ENCODE measurements at places on chromosomes 5 and 9.

GRCh38 chr5:97455996-97456395 lies 272.9 kb upstream of the RIOK2 start:
- DNase-seq = no peak

DNA sequence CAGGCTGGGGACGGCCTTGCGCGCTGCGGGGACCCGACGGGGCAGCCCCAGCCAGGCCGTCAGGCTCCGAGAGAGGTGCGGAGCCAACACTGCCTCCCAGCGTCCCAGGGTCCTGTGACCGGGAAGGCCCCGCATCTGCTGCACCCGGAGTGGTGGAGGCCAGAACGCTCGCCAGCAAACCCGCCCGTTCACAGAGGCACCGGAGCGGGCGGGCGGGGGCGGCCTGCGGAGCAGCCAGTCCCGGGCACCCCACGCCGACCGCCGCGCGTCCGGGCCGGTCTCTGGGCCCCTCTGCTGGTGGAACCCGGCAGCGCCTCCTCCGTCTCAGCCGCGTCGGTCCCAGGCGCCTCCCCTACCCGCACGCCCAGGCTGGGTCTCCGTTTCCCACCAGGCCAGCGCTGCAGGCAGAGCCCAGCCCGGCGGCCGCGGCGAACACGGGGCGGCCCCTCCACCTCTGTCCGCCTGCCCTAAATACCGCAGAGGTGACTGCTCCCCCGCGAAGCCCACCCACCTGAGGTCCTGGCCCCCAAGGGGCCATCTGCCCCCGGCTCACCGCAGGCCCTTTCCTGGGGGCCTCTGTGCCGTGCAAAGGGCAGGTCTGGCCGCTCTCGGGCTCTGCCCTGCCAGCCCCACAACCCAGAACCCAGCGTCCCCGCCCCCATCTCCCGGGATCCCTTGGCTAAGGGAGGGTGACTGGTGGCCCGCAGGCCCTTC lies 15.9 kb downstream of the EXD3 start:
- peak; percentile 47 for DNase-seq

DNA sequence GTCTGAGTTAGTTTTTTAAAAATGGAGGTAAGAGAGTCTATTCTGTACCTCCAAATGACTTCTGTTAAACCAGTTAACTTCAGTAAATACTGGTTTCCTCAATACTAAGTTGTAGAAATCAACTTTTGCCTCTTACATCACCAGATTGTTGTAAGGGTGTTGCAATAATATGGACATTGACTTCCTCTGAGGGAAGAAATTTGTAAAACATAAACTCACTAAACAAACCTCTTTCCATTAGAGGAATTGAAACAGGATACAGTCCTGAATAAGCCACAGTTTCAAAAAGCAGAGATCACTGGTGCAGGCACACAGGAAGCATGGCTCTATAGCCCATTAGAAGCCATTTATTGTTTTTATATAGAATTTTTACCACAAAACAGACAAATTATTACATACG lies 32.7 kb upstream of the SLCO6A1 start:
- DNase-seq = no peak

DNA sequence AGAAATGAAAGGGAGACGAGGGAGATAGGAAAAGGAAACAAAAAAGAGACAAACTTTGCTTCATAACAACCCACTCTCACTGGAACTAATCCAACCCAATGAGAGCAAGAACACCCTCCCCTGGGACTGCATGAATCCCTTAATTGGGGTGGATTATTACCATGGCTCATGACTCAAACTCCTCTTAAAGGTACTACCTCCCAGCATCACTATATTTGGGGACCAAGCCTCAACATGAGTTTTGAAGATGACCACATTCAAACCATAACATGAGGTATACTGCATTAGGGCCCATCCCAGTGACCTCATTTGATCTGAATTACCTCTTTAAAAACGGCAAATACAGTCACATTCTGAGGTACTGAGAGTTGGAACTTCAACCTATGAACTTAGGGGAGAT lies 8.0 kb downstream of the MTAP start:
- DNase-seq = no peak

- no peak for DNase-seq
These were observed 122.6 kb downstream of the RASEF start for GRCh38 chr9:82940376-82940775.

- DNase-seq = no peak
These were observed 101.7 kb downstream of the PSD2 start for GRCh38 chr5:139897342-139897741.

DNA sequence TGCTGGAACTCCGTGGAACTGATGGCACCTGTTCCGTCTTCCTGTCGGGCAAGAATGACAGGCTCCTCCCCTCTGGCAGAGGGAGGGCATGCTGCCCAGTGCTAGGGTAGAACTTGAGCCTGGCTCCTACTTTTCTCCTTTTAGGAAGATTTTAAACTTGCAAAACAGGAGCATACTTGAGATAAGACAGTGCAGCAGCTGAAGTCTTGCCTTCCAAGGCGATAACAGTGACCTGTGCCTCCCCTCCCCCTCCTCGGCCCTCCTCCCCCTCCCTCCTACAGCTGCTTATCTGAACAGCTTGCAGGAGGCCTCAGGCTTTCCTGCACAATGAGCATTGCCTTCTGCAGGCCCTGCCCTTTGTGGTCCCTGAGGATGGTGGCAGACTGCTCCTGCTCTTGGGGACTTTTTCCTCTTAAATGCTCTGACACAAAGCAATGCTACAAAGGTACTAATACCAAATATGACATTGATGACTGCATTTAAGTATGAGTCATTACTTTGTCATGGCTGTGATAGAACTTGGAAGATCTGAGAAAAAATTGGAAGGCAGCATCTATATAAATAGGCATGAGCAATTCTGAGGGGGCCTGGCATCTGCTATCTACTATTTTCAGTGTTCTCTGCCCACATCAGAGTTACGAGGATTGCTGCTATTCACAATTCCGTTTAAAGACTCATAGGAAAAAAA lies 2.0 kb downstream of the GADD45G start:
- DNase-seq = no peak

- no peak for DNase-seq
These were observed 1.7 kb upstream of the TOPORS start for GRCh38 chr9:32554107-32554506.

DNA sequence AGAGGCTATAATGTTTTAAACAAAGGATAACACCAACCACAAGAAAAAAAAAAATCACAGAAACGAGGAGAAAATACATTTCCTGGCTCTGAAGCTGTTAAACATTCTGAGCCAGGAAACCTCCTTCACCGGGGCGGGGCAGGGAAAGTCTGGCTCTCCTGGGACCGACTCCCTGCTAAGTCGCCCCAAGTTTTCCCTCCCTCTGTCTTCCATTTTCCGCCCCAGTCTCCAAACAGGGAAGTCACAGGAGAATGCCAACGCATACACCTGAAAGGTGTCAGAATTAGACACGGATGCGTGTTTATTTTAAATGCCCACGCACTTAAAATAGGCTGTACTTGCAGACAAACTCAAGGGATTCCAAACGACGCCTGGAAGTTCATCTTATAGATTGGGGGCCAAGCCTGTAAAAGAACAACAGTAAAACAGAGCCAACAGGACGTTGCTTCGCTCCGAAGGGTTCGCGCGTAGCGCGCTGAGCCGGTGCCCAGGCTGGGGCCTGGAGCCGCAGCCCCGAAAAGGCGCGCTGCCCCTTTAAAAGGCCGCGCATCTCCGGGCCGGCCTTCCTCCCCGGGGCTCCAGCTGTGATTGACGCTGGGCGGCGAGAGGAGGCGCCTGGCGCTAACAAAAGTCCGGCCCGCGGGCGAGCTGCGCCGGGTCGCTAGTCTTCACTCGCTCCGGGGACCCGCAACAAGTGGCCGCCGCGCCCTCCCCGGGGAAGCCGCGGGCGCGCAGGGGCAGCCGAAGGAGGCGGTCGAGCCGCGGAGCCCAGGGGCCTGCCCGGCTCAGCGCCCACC lies at the start of gene FBXL7:
Gene FBXL7 (plus strand): TSS at position 653 of the 797 bp plus-strand sequence.
- DNase-seq = peak; percentile 40

- no peak for DNase-seq
These were observed 19.0 kb downstream of the C9orf152 start for GRCh38 chr9:110188991-110189390.

DNA sequence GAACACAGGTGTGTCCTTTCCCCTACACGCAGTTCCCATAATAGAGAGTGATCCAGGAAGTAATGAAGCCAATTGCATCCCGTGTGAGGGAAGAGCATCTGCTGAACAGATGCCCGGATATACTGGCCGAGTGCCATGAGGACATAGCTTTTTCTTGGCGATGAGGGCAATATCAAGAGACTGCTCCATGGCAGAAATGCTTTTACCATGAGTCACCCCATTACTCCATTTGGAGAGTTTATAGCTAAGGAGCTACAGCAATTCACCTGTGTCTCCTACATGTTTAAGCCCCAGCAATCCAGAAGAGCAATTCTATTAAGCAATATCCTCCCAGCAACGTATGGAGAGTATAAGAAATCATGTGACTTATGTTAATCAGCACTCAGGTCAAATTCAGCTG lies 222.0 kb upstream of the KLF4 start:
- no peak for DNase-seq

GRCh38 chr5:93433422-93433821 lies 147.6 kb downstream of the NR2F1-AS1 start:
- DNase-seq = no peak

GRCh38 chr9:130912932-130913598 lies 16.5 kb upstream of the QRFP start:
- DNase-seq = no peak

DNA sequence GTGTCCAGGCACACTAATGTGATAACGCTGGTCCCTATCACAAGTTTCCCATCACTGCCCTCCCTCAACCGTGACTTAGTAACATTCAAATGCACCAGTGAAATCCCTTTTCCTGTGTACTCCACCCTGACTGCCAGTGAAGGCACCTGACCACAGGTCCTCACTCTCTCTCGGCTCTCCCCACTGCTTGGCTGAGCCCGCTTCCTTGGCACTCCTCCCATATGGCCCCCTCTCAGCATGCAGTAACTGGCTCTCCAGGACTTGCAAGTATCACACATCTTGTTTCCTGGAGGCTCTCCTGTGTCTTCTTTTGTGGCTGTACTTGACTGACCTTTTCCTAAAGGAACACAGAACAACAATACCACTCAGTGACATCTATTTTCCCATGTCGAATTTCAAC lies 292.0 kb upstream of the ZNF608 start:
- no peak for DNase-seq

GRCh38 chr9:75891771-75892215 lies 1.3 kb downstream of the PCSK5 start:
- DNase-seq = no peak

GRCh38 chr9:36008774-36009300 lies 27.9 kb upstream of the RECK start:
- DNase-seq = peak; percentile 62

GRCh38 chr9:105132606-105133005 lies 111.8 kb upstream of the SLC44A1 start:
- DNase-seq = no peak

DNA sequence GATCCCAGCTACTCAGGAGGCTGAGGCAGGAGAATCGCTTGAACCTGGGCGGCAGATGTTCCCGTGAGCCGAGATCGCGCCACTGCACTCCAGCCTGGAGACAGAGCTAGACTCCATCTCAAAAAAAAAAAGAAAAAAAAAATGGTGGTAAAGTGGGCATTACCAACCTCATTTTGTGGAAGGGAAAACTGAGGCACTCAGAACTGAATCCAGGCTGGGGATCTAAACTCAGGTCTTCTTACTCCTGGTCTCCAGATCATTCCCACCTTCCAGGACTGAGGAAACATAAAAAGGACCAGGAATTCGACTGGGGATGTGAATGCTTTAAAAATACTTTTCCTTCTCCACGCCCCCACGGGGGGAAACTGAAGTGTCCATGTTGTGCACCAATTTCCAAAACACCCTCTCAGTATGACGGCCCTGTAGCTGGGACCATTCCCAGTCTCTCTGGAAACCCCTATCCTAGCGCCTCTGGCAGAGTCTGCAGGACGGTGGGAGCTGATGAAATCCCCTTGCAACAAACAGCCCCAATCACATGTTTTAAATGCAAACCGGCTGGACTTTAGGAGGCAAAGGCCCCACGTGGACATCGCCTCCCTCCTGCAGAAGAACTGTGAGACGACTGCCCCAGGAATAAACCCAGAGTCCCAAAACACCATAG lies 8.9 kb upstream of the AKNA start:
- no peak for DNase-seq

DNA sequence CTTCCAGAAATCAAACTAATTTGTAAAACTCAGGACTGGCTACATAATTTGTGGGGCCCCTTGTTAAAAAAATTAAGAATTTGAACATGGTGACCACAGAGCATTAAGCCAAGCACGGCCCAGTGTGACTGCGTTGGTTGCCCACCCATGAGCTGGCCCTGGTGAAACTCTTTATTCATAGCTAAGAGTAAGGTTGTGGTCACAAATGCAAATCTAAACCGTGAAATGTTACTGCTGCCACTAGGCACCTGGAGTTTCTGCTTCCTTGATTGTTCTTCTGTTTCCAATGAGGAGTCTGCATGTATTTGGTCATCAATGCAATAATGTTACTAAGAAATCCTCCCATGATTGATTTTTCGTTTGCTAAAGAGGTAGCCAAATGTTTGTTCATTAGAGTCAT lies 4.2 kb downstream of the GCNT1 start:
- DNase-seq = no peak

DNA sequence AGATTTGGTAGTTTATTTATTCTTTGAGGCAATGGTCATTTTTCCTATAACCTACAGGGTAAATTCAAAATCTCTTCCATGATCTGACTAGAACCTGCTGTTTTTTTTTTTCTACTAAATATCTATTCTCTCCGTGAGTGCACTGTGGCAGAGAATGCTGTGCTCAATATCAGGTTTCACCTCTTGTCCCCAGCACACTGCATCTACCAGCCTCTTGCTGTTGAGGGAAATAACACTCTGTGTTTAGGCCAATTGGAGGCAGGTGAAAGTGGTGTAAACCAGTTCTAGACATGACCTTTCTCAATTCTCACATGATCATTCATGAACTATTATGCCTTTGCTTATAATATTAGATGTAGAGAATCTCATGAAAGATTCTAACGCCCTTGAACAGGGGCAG lies 2365.9 kb downstream of the MAT2B start:
- no peak for DNase-seq

GRCh38 chr5:156677963-156678362 lies 172.1 kb upstream of the PPP1R2B start:
- no peak for DNase-seq

DNA sequence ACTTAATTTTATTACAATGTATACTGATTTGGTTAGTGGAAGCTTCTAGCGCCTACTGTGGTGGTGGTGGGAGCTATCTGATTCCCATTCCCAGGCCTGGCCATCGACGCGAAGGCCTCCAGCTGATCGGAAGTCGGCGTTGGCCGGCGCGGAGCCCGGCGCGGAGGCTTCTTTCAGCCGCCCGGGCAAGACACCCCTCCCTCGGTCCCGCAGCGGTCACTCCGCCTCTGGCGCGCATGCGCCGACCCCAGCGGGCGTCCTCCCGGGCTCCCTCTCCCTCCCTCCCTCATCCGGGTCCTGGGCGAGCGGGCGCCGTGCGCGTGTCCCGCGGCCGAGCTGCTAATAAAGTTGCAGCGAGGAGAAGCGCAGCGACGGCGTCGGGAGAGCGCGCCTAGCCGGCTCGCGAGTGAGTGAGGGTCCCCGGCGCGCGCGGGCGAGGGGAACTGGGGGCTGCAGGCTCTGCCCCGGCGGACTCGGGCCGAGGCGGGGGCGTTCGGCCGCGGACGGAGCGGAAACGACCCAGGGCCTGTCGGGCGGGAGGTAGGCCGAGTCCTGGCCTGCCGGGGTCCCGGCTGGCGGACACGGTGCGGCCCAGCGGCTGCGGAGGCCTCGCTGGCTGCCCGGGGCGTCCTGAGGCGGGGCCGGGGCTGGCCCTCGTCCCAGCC lies at the start of gene SMAD5:
Gene SMAD5 (plus strand): TSS at position 289 of the 665 bp plus-strand sequence. CDS start 20,916 bp downstream, outside the sequence.
- DNase-seq = peak; percentile 76

Measured in NCI-H1930 (cell line).